ENCODE measurements at places on chromosomes 16 and 17. TPM values are rescaled to one million over a fixed set of nuclear protein-coding genes. Genes with fewer than 3 reads are reported as not detected.

Gene KRT40
- total RNA-seq, result not detected

Gene ZG16B
- total RNA-seq, result 0.16 TPM

Gene CBFA2T3
- not detected for total RNA-seq

Gene CAMKK1
- 10.3 TPM for total RNA-seq

Gene DUS2
- total RNA-seq, result 12.3 TPM

Gene NT5C
- 35.6 TPM for total RNA-seq

Gene ALOX12
- total RNA-seq, result 0.09 TPM

Gene ADAP2
- 1.3 TPM for total RNA-seq

Gene TK1
- 31.1 TPM for total RNA-seq

Gene HAGHL
- 9.7 TPM for total RNA-seq

Gene FBXO39
- total RNA-seq, result 0.09 TPM

Gene PRRT2
- 4.4 TPM for total RNA-seq

Gene WFDC1
- total RNA-seq, result 0.17 TPM

Gene RAMP2
- not detected for total RNA-seq

Gene OR1A1
- not detected for total RNA-seq

Gene CLEC19A
- not detected for total RNA-seq

Gene KCNH4
- total RNA-seq, result not detected

Gene SNAI3
- not detected for total RNA-seq

Gene KRT12
- not detected for total RNA-seq

Gene CA10
- not detected for total RNA-seq

Gene NPIPA5
- 2.3 TPM for total RNA-seq

Gene ZNF385C
- total RNA-seq, result not detected

Gene DDX52
- 13.4 TPM for total RNA-seq

Gene TPSB2
- not detected for total RNA-seq

Gene MILR1
- 7.9 TPM for total RNA-seq

Gene KRT20
- total RNA-seq, result not detected

Gene CSH1
- total RNA-seq, result not detected

Gene CCDC102A
- 24.6 TPM for total RNA-seq

Gene SLC16A13
- 0.47 TPM for total RNA-seq

Gene GRIN2A
- total RNA-seq, result 0.32 TPM

Gene CRISPLD2
- 3.1 TPM for total RNA-seq

Gene CLEC18A
- under 0.01 TPM for total RNA-seq

Gene INTS2
- total RNA-seq, result 10.0 TPM

Gene NHERF1
- 2.5 TPM for total RNA-seq

Gene SLC5A11
- total RNA-seq, result not detected

Gene RBFOX1
- total RNA-seq, result not detected

Gene DPEP3
- not detected for total RNA-seq

Gene TBC1D3I
- not detected for total RNA-seq

Gene TSPOAP1
- 1.1 TPM for total RNA-seq

Gene HAP1
- 0.26 TPM for total RNA-seq

Gene TBX21
- not detected for total RNA-seq

Gene ARL4D
- total RNA-seq, result 14.9 TPM

Gene NOXO1
- 0.16 TPM for total RNA-seq
